ENCODE measurements at places on chromosomes 7 and 10.

GRCh38 chr7:132453826-132454225 is 122.4 kb downstream of the PLXNA4 start:
- DNase-seq = no peak

- no peak for DNase-seq
Observed at GRCh38 chr10:124707551-124707950, 36.6 kb downstream of the FAM53B start.

GRCh38 chr7:112182749-112183148 is 23.4 kb downstream of the DOCK4 start:
- DNase-seq = no peak

DNA sequence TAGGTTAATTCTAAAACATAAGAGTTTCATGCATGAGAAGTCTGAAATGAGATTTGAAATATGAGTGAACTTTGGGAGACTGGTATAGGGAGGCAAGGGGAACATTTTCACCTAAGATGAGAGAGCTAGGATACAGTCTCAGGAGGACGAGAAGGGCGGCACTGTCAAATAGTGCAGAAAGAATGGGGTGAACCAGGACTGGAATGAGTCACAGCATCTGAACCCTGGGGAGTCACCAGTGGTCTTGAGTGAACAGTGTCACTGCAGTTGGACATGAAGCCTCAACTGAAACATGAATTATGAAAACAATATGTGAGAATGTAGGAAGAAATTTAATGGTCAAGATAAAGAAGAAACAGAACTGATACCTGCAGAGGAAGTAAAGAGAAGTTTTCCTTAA is 33.8 kb downstream of the GNG11 start:
- DNase-seq = no peak

DNA sequence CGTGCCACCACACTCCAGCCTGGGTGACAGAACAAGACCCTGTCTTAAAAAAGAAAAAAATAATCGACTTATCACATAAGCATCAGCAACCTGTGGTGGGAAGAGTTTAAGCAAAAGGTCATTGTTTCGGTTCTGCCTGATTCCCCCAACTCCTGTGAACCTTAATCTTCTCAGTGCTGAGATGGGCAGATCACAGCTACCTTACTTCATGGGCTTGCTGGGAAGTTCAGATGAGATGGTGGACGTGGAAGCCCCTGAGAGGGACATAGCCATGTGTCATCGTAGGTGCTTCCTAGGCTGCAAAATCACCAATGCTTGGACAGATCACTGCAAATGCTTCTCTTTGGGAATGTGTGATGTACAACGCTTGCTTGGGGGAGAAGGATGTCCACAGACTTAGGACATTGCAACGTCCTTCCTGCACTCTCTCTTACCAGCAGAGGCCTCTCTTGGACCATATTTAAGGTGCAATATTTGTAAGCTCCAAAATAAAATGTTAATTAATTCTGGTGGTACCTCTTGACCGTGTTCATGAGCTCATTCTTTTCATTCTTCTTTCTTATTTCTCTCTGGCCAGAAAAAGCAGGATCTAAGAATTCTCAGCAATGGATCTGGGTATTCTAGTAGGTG is 8.6 kb downstream of the GJD4 start:
- no peak for DNase-seq

GRCh38 chr7:106121189-106121810 is 9.2 kb upstream of the SYPL1 start:
- no peak for DNase-seq

- DNase-seq = no peak
Observed at GRCh38 chr10:1036341-1036791, 10.7 kb upstream of the IDI2 start.

DNA sequence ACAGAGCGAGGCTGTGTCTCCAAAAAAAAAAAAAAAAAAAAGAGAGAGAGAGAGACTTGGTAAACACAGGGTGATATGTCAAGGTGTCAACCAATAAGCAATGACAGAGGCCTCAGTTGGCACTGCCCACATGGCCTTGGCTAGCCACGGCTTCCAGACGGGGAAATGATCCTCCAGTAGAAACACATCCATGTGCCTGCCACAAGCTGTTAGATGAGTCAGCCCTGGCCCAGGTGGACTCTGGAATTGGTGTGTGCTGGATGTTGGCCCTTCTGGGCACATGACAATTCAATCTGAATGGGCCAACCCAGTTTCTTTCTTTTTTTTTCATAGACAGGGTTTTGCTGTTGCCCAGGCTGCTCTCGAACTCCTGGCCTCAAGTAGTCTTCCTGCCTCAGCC is 13.7 kb downstream of the RFC2 start:
- no peak for DNase-seq

DNA sequence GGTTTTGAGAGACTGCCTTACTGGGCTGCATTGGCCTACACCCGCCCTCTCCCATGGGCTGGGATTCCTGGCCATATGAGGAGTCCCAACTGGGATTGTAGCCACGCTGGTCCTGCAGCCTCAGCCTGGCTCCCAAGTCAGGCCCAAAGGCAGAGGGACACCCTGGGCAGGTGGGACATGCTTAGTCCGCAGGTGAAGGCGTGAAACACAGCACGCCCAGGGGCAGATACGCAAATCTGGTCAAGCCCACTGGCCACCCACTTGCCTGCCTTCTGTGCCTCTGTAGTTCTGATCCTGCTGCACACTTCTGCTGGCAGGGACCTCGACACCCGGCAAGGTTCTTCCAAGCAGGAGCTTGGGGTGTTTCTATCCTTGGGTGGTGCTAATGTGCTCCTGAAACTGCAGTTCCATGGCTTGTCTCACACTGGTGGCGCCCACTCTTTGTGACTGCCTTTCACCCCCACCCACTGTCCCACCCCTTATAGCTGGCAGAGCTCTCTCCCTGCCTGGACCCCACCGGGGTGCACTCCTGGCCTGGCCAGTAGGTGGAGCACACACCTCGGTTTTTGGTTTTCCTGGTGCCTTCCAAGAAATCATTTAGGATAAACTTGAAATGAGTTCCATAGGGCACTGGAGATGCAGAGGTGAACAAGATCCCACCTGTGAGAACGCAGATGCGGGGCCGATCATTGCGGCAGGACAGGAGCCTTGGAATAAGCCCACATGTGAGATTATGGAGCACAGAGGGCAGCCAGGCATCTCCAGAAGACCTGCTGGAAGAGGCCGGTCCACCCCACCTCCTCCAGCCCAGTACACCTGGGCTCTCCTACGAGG is 47.9 kb downstream of the MKI67 start:
- DNase-seq = no peak

DNA sequence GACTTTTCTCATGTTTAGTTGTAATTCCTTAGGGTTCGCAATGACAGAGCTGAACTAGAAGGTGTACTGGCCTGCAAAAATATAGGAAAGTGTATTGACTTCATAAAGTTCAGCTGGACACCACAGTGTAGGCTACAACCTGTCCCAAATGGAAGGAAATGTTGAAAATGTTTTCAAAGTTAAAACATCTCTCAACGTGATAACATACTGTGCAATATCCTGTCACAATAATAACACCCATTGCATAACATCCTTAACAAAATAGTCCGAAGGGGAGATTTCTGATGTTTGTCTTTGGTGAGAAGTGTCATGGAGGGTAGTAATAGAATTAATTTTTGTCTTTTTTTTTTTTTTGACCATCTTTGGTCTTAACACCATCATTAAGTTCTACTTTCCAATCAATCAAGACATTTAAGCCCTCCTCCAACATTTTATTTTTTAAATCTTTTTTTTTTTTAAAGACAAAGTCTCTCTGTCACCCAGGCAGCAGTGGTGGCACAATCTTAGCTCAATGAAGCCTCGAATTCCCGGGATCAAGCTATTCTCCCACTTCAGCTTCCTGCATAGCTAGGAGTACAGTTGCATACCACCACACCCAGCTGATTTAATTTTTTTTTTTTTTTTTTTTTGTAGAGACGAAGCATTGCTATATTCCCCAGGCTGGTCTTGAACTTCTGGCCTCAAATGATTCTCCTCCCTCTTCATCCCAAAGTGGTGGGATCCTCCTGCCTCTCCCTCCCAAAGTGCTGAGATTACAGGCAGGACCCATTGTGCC is 45.7 kb downstream of the DYNC1I1 start:
- DNase-seq = no peak

GRCh38 chr7:78124216-78124615 is 325.6 kb downstream of the PHTF2 start:
- DNase-seq = no peak

DNA sequence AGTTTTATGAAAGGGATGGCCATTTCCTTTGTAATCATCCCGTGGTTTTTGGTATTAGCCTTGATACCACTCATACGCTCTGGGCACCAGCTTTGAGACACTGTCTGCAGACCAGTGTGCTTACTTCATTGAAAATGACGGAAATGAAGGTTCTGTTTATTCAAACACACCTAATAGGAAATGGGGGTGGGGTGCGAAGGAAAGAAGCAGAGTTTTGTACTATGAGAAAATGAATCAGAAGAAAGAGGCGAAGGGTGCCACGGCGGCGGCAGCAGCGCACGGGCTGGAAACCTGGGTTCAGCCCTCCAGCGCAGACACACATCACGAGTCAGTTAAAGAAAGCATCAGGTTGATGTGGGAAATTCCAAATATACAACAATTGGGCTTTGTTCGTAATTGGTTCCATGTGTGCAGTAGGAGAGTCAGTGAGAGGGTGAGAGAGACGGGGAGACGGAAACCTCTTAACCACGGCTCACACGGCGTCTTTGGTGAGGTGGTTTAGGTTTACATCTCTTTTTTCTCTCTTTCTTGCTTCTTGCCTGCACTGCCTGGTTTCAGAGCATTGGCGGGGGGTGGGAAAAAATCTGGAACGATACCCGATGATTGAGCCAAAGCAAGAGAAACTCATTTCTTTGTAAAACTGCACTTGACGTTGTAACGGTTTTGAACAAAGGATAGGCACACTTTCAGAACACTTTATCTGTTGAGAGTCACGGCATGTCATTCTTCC is 321.2 kb downstream of the FRMD4A start:
- DNase-seq = no peak

- DNase-seq = no peak
Observed at GRCh38 chr10:68099736-68100135, 9.6 kb upstream of the MYPN start.

DNA sequence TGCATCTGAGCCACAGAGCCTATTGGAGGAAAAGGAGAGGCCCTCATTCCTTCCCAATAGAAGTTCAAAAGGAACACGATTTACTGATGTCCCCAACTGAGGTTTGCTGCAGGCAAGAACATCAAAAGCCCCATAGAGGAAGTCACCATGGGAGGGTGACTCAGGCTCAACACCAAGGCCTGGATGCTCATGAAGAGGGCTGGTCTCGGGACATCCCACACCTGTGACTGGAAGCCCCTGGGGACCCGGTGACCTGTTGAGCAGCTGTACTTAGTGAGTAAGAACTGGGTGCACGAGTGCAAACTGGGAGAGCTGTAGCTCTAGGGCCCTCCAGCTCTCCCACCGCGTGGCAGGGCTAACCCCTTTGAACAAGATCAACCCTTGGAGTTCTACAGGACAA is 38.0 kb downstream of the CYTH3 start:
- DNase-seq = no peak

- no peak for DNase-seq
Observed at GRCh38 chr10:129715805-129716204, 248.3 kb downstream of the EBF3 start.

GRCh38 chr7:45187089-45187945 is 29.7 kb downstream of the RAMP3 start:
- no peak for DNase-seq

GRCh38 chr7:11726794-11727155 is 105.2 kb downstream of the THSD7A start:
- DNase-seq = no peak

- no peak for DNase-seq
Observed at GRCh38 chr7:158344706-158345300, 242.8 kb downstream of the PTPRN2 start.

GRCh38 chr7:80224415-80224814 is 89.8 kb downstream of the GNAI1 start:
- no peak for DNase-seq

- no peak for DNase-seq
Observed at GRCh38 chr10:63539377-63539776, 18.2 kb downstream of the REEP3 start.

DNA sequence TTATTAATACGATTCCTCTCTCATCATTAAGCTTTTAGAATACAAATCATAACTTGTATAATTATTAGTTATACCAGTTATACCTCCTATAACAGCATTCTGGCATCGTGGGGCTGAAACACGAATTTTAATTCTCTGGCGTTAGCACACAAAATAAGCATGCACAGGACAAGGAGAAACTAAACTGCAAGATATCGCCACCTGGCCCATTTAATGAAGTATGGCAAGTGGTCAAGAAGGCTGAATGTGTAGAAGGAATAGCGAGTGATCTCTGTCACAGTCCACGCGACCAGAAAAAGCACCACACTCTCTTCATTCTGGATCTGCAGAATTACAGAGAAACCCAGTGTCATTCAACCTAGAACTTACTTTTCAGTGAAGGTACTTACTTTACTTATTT is 18.1 kb downstream of the HACD1 start:
- DNase-seq = no peak

GRCh38 chr7:20556091-20556490 is 59.4 kb upstream of the ABCB5 start:
- no peak for DNase-seq

GRCh38 chr10:96513698-96514561 is at the start of gene TLL2:
Gene TLL2, minus strand, starts transcription at chr10:96513926. Its CDS starts 241 bp downstream, at chr10:96513685.
- peak; percentile 68 for DNase-seq

DNA sequence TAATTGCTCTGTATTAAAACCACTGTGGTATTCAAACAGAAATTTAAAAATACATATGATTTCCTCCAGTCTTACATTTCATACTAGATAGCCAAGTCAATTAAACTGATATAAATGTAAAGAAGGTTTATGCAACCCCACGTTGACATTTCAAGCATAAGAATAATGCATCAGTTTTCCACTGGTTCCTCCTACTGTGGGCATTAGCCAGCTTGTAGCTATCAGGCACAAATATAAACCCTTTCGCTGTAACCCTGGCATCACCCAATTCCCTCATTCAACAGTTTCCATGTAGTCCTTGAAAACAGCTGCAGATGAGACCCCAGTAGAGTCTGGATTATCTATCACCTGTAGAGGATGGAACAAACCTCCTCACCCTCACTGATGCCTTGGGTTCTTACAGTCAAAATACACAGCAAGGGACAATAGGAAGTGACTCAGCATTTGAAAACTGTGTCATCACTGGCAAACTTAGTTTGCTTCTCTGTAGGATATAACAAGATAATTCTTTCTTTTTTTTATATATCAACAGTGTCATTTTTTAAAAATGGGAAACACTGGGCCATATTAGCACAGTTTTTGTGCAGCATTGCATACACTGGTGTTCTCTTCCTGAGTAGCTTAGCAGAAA is 113.0 kb downstream of the PDE1C start:
- no peak for DNase-seq

- no peak for DNase-seq
Observed at GRCh38 chr10:84659027-84659426, 330.6 kb downstream of the CCSER2 start.

- DNase-seq = no peak
Observed at GRCh38 chr7:50531928-50532327, 33.3 kb downstream of the DDC start.

DNA sequence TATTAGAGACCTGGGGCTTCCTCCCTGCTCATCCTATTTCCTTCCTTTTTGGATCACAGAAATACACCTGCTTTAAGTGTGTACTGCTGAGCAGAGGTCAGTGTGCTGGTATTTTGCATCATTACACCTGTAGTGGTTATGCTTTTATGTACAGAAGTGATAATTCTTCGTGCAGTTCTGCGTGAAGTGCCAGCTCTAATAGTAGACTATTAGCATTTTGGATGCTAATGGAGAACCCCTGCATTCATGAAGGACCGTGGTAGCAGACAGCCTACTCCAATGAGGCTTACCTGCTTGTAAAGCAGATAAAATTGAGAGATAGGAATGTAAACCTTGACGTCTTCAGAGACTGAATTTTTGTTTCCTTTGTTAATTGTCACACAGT is 114.3 kb downstream of the CDK14 start:
- DNase-seq = no peak

All from GM18507 (cell line).